CD8-positive, alpha-beta memory T cell (primary cell): ENCODE measurements at places on chromosomes 12 and 14.

DNA sequence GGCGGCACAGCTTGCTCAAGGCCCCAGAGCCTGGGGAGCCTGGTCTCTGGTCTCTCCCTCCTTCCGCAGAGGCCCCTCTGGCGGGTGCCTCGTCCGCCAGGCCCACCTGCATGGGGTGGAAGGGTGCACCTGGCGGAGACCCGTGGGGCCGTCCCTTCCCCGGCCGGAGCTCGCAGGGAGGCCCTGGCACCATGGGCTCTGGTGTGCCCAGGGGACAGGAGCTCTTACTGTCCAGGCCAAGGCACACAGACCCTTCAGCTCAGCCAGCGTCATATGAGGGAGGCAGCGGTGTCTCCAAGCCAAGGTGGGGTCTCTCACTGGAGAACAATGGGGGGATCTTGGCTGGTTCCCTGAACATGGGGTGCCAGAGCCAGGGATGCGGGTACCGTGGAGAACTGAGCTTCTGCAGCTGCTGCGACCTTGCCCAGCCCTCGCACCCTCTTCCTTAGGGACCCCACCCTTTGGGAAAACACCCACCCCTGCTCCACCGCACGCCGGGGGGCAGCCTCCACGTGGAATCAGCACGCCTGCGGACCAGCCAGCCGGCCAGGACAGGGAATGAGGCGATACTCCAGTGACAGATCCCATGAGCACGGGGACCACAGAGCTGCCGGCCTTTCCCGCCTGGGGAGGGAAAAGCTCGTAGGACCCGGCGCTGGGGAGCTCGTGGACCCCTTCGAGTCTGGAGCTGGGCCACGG is 25.7 kb upstream of the GALNT9 start:
- H3K4me3 ChIP-seq: no peak overlapping the region
- H3K27ac ChIP-seq: no peak overlapping the region
- H3K27me3 ChIP-seq: no peaks in the 10 kb centered on the region
- no peaks in the 10 kb centered on the region for H3K4me1 ChIP-seq
- H3K36me3 ChIP-seq: no peaks in the 10 kb centered on the region

GRCh38 chr12:46386877-46387629 is 14.5 kb upstream of the SLC38A2 start:
- H3K4me1 ChIP-seq: peaks cover 26% of the 10 kb centered on the region
- DNase-seq: no peak
- no peak overlapping the region for H3K4me3 ChIP-seq
- no peaks in the 10 kb centered on the region for H3K27me3 ChIP-seq
- H3K36me3 ChIP-seq: no peaks in the 10 kb centered on the region

DNA sequence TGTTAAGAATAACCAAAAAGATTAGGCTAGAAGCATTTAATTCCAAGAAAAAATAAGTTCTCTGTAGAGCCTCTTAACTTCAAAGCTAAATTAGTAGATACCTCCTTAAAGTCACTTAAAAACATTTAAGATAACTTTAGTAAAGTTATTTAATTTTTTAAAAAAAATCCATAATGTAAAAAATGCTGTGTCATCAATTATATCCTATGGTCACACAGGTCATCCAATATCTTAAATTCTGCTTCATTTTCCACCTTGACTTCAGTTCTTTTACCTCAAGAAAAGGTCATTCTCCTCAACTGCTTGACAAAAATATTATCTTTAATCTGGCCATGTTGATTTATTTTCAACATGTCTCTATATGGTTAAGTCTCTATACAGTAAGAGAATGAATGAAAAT is 274.3 kb downstream of the PRKD1 start:
- no peak for DNase-seq
- no peak overlapping the region for H3K4me3 ChIP-seq
- H3K4me1 ChIP-seq: no peaks in the 10 kb centered on the region
- no peak overlapping the region for H3K27ac ChIP-seq
- no peaks in the 10 kb centered on the region for H3K27me3 ChIP-seq

DNA sequence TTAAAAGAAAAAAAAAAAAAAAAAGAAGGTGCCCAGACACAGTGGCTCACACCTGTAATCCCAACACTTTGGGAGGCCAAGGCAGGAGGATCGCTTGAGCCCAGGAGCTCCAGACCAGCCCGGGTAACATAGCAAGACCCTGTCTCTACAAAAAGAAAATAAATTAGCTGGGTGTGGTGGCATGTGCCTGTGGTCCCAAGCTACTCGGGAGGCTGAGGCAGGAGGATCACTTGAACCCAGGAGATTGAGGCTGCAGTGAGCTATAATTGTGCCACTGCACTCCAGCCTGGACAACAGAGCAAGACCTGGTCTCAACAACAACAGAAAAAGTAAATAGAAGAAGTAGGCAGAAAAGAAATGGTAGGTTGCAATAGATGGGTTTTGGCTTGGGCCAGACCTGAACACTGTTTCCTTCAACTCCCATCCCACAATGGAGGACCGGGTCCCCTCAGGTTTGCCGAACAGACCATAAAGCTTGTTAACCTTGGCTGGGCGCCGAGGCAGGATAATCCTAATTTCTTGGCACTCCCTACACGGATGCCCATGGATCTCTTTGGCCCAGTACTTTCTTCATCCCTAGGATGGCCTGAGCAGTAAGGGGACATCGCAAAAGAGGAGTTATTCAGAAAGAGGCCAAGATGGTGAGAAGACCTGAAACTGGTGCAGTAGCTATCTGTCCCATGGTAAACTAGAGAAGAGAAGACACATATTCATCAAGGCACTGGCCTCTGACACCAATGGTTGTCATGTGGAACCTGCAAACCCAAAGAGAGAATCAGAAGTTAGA is 165.5 kb upstream of the CCND2 start:
- no peaks in the 10 kb centered on the region for H3K36me3 ChIP-seq
- H3K4me3 ChIP-seq: no peak overlapping the region
- H3K27me3 ChIP-seq: peaks cover 4% of the 10 kb centered on the region
- peaks cover 4% of the 10 kb centered on the region for H3K4me1 ChIP-seq
- DNase-seq: no peak

DNA sequence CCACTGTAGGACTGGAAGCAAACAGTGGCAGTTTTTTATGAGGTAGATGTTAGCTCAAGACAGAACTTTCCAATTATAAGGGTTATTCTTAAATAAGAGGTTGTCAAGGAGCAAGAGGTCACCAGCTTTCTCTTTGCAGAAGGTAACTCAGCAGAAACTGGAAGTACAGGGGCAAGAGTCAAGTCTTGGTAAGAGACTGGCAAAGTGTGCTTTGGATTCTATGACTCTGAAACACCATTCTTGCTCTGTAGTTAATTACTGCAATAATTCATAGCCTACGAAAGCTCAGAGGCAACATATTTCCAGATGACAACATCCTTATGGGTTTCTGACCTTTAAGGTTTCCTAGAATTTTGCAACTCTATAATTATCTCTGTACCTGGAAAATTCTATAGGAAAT is 51.3 kb downstream of the RMST start:
- no peak overlapping the region for H3K4me3 ChIP-seq
- no peak overlapping the region for H3K27ac ChIP-seq
- no peaks in the 10 kb centered on the region for H3K36me3 ChIP-seq
- H3K4me1 ChIP-seq: no peaks in the 10 kb centered on the region
- DNase-seq: no peak

GRCh38 chr14:100140452-100141078 is 18.9 kb downstream of the DEGS2 start:
- H3K27ac ChIP-seq: peak overlapping the region; percentile 61
- H3K27me3 ChIP-seq: no peaks in the 10 kb centered on the region
- no peaks in the 10 kb centered on the region for H3K4me1 ChIP-seq
- no peak overlapping the region for H3K4me3 ChIP-seq
- H3K36me3 ChIP-seq: peaks cover 61% of the 10 kb centered on the region

DNA sequence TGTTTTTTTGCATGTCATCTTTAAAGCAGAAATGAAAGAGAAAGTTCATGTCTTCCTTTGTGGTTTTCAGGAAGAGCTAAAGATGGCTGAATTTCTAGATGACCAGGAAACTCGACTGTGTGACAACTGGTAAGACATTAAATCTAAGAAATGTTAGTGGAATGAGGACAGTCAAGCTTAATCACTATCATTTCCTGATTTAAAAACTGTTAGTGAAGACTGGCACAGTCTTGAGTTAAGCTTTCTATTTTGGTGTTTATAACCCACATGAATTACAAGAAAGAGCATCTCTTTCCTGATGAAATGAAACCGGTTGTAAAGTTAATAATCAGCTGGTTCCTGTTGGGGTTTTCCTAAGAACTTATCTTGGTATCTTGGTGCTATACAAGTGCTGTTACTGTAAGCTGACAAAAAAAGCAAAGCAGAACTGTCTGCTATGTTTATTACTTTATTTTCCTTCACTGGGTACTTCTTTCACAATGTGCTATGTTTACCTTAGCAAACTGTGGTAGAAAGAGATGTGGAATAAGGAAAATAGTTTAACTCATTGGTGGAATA is 5.2 kb downstream of the TRAFD1 start:
- H3K27ac ChIP-seq: peak overlapping the region; percentile 14
- H3K4me3 ChIP-seq: peak overlapping the region; percentile 35
- no peaks in the 10 kb centered on the region for H3K27me3 ChIP-seq
- peak; percentile 60 for DNase-seq
- H3K36me3 ChIP-seq: peaks cover 6% of the 10 kb centered on the region

DNA sequence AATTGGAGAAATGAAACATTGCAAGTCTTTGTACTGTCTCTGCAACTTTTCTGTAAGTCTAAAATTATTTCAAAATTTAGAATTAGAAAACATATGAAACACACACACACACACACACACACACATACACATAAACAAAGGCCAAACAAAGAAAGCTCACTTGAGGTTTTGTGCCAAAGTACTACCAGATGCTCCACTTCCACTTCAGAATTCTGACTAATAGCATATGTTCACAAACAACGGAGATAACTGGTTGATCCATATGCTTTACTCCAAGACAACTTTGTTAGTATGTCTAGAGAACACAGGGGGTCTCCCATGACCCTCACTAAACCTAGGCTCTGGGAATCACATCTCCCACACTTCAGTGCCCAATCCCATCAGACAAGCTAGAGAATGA is 133.8 kb upstream of the CLEC14A start:
- H3K4me1 ChIP-seq: no peaks in the 10 kb centered on the region
- DNase-seq: no peak
- H3K4me3 ChIP-seq: no peak overlapping the region
- no peaks in the 10 kb centered on the region for H3K27me3 ChIP-seq

DNA sequence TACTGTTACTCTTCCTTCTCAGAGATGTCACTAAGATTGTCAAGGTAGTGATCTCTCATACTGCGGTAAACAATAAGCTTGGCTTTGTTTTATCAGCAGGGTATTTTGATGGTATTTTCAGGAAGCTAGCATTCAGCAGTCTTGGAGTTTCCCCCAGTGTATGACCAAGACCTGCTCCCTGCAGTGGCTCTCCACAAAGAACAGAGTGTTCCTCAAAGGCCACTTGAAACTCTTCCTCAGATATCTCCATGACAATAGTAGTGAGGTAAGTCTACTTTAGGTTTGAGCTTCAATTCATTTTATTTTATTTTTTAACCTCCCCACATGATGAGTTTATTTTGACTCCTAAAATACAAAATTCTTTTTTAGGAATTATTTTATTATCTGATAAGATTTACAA is 74.0 kb upstream of the G2E3 start:
- no peak overlapping the region for H3K4me3 ChIP-seq
- H3K27me3 ChIP-seq: peaks cover 4% of the 10 kb centered on the region
- no peak for DNase-seq
- H3K27ac ChIP-seq: no peak overlapping the region
- no peaks in the 10 kb centered on the region for H3K4me1 ChIP-seq

- H3K27me3 ChIP-seq: no peaks in the 10 kb centered on the region
- H3K27ac ChIP-seq: no peak overlapping the region
- peaks cover 2% of the 10 kb centered on the region for H3K4me1 ChIP-seq
- no peak overlapping the region for H3K4me3 ChIP-seq
Observed at GRCh38 chr12:69339999-69340398, 8.2 kb upstream of the LYZ start.

- no peaks in the 10 kb centered on the region for H3K27me3 ChIP-seq
- H3K36me3 ChIP-seq: no peaks in the 10 kb centered on the region
- DNase-seq: no peak
- no peaks in the 10 kb centered on the region for H3K4me1 ChIP-seq
Observed at GRCh38 chr12:39831587-39832315, 212.1 kb upstream of the ABCD2 start.
